ENCODE measurements at places on chromosomes 2 and 18.
A peak's percentile ranks its signal among the peaks of the same experiment; 100 is the strongest.

GRCh38 chr2:156038021-156038420 lies 294.5 kb downstream of the NR4A2 start:
- DNase-seq = no peak

GRCh38 chr2:69177063-69177771 lies 164.2 kb downstream of the ANTXR1 start:
- peak; percentile 75 for DNase-seq

- DNase-seq = no peak
Observed at GRCh38 chr2:57209799-57210198, 836.8 kb upstream of the VRK2 start.

- DNase-seq = no peak
Observed at GRCh38 chr2:40329739-40330030, 122.2 kb downstream of the SLC8A1 start.

GRCh38 chr2:200225951-200226350 lies 80.5 kb upstream of the SPATS2L start:
- no peak for DNase-seq

- DNase-seq = no peak
Observed at GRCh38 chr2:10091182-10091888, 11.1 kb upstream of the CYS1 start.

DNA sequence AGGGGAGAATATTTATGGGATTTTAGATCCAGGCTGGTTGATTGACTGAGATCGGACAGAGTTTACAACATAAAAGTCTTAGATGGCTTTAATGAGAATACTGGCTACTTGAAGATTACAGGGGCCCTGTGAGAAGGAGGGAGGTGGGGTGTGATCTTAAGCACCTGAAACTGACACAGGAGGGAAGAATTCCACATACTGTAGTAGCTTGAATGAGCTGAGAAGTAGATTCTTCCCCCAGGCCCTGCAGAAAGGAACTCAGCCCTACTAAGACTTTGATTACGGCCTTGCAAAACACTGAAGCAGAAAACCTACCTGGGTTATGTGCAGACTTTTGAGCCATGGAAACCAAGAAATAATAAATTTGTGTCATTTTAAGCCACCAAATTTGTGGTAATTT lies 1062.9 kb upstream of the GYPC start:
- DNase-seq = no peak

DNA sequence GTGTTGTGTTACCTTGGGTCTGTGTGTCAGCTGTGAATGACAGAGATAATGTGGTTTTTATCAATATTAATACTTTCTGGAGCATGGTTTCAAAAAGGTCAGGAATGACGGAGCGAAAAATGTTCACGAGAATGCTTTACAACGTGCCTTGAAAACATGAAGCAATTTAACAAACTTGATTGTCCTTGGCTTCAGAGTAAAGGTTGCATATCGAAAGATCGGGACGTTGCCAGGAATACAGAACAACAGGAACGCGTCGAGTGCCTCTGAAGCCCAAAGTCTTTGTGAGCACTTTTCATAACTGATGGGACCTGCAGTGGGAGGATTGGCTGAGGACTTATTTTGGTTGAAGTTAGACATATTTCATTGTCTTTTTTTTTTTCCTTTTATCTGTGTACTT lies 206.1 kb downstream of the ZNF407 start:
- no peak for DNase-seq

- DNase-seq = no peak
Observed at GRCh38 chr2:207123335-207123744, 42.4 kb downstream of the KLF7 start.

DNA sequence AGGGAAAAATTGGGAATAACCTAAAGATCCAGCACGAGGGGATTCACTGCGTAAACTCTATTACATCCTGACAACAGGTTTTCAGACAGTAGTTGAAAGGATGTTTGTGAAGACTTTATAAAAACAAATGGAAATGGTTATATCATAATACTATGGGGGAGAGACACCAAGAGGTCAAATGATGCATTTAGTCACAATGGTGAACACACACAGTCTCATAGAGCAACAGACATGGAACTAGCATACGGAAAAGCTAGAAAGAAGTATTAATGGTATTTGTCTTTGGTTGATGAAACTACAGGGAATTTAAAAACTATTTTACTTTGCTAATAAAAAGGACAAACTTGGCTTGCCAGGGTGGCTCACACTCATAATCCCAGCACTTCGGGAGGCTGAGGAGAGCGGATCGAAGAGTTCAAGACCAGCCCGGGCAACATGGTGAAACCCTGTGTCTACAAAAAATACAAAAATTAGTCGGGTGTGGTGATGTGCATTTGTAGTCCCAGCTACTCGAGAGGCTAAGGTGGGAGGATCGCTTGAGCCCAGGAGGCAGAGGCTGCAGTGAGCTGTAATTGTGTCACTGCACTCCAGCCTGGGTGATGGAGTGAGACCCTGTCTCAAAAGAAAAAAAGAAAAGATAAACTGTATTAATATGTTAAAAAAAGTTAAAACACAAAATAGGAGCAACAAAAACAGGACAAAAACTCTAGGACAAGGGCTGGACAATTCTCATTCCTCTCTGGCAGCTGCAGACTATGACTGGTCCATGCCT lies 94.8 kb downstream of the MYCN start:
- no peak for DNase-seq

GRCh38 chr2:212097001-212097400 lies 441.6 kb downstream of the ERBB4 start:
- DNase-seq = no peak

DNA sequence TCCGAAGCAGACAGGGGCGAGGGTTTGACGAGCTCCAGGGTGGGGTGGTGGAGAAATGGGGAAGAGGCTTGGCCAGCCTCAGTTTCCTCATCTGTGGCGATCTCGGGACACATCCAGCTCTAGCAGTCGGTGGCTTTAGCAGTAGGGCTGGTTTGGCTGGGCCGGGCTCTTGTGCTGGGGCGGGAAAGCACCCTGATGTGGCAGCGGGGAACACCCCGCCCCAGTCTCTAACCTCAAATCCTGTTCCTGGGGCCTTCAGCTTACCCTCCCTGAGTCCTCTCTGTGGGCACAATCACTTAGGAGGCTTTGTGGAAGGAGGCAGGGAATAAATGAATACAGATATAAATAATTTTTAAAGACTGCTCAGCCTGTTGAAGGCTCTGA lies 26.5 kb upstream of the MCFD2 start:
- DNase-seq = no peak

DNA sequence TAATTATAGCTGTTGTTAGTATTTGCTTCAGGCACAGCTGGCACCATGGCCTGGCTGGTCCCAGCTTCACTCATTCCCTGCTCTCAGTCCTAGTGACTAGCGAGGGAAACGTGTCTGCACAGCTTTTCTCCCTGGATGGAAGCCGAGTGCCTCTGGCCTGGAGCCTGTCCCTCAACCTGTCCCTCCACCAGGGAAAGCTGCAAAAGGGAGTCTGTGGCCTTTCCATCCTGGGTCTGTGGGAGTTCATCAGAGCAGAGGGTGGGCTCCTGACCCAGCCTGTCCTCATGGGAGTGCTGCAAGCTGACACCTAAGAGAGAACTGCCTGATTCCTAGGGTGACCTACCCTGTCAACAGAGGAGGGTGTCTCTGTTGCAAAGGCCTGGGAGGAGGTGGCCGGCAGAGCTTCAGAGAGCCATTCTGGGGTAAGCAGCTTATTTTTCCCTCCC lies 118.3 kb downstream of the CAPN13 start:
- DNase-seq = no peak

DNA sequence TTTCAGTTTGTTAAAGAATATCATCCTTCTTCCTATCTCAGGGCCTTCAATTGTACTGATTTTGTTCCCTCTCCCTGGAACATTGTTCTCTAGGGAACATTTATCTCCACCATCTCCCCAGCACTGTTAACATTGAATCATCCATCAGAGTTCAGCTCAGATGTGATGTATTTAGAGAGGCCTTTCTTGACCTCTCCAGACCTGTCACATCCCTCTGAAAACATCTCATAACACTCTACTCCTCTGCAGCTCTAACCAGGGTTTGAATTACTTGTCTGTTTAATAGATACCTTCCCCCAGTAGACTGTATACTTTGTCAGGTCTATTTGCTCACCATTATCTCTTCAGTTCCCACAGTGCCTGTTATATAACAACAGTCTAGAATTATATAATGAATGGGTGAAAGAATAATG lies 98.6 kb downstream of the GALNT1 start:
- no peak for DNase-seq

DNA sequence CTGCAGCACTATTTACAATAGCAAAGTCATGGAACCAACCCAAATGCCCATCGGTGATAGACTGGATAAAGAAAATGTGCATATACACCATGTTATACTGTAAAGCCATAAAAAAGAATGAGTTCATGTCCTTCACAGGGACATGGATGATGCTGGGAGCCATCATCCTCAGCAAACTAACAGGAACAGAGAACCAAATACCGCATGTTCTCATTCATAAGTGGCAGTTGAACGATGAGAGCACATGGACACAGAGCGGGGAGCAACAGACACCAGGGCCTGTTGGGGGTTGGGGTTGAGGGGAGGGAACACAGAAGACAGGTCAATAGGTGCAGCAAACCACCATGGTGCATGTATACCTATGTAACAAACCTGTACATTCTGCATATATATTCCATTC lies 33.5 kb downstream of the HNMT start:
- no peak for DNase-seq

DNA sequence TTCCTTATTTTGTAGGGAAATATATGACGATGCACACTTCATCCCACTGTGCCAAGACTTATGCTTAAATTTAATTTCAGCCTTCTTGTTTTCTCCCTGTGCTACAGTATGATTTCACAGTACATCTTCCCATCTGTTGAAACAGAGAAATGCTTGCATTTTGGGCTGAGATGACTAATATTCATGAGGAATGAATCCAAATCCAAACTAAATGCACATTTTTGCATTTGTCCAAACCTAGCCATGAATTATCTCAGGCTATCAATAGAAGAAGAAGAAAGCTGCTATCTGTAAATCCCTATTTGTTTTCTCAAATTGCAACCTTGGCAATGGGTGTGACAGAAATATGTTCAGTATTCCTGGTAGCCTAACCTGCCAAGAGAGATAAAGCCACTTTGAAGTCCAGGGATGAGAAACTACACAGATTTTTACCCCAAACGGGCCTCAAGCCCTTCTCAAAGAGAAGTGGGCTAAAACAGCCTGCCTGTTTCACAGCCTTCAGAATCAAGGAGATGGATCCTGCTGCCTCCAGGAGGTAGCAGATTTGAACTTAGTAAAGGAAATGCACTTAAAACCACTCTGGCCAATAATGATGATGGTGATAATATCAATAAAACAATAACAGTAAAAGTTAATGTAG lies 306.9 kb upstream of the NT5C1B start:
- peak; percentile 19 for DNase-seq

DNA sequence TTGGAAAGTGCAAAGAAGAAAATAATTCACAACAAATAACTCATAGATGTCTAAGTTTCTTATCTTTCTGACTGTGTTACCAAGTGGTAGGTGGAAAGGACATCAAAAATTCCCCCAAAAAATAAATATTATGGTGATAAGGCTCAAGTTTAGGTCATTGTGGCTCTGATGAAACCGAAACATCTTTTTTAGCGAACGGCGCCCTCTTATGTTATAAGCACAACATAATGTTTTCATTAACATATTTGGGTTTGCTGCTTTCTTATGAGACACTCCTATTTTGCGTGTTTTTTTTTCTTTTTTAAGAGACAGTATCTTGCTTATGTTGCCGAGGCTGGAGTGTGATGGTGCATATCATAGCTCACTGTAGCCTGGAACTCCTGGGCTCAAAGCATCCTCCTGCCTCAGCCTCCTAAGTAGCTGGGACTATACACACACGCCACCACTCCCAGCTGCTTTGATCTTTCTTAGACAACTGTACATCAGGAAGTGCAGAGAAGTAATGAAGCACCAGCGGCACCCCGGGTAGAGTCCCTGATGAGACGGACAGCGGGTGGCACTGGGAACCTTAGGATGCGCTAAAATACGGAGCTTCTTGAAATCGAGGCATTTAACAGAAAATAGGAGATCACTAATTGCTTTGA lies 38.5 kb upstream of the SLC35G4 start:
- DNase-seq = peak; percentile 45

DNA sequence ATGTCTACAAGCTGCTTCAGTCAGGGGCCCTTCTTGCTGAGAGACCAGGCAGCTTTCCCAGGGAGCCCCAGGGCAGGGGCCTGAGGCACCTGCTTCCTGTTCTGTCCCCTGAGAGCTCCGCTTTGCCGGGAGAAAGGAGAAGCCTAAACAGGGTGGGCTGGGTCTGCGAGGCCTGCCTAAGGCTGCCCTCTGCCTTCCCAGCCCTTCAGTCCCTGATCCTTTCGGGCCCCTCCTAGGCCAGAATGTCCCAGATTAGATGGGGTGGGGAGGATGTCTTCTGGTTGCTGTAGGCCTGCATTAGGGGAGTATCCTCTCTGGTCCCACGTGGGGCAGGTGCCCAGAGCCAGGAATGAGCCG lies 72.4 kb downstream of the TGOLN2 start:
- DNase-seq = no peak

- no peak for DNase-seq
Observed at GRCh38 chr18:55142410-55142809, 183.1 kb upstream of the CCDC68 start.

- DNase-seq = peak; percentile 38
Observed at GRCh38 chr2:137865954-137866540, 98.2 kb upstream of the HNMT start.

DNA sequence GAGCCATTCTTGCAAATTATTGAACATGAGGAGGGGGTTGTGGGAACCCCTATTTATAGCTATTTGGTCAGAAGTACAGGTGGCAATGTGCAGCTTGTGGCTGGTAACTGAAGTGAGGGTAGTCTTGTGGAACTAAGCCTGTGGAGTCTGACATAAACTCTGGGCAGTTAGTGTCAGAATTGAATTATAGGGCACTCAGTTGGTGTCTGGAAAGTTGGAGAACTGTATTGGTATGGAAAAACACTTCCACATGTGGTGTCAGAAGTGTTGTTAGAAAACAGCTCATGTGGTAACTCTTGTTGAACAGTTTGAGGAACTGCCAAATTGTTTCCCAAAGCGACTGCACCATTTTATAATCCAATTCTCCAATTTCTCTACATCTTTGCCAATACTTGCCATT lies 7.5 kb downstream of the RALBP1 start:
- no peak for DNase-seq

- peak; percentile 55 for DNase-seq
Observed at GRCh38 chr2:11775384-11775783, 29.0 kb downstream of the LPIN1 start.

DNA sequence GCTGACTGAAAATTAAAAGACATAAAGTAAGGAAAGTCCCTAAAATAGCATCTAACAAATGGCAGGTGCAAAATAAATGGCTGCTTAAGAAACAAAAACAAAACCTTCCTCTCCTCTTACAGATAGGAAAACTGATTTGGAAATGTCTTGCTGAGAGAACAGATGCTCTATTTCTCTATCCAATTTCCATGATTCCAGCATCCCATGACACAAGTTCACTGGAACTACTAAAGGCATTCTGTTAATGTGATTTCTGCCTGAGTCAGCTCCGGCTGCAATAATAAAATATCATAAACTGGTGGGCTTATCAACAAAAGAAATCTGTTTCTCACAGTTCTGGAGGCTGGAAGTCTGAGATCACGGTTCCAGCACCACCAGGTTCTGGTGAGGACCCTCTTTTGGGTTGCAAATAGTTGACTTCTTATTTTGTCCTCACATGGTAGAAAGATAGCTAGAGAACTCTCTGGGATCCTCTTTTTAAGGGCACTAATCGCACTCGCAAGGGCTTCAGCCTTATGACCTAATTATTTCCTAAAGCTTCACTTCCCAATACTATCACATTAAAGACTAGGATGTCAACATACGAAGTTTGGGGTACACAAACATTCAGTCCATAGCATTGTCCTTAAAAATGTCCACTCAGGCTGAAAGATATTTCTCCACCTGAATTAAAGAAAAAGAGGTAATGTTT lies 78.2 kb upstream of the GALNT3 start:
- DNase-seq = peak; percentile 21

GRCh38 chr18:22932885-22933205 lies 283 bp upstream of the RBBP8 start:
- DNase-seq = no peak
